ENCODE measurements at places on chromosomes 3 and 15.

DNA sequence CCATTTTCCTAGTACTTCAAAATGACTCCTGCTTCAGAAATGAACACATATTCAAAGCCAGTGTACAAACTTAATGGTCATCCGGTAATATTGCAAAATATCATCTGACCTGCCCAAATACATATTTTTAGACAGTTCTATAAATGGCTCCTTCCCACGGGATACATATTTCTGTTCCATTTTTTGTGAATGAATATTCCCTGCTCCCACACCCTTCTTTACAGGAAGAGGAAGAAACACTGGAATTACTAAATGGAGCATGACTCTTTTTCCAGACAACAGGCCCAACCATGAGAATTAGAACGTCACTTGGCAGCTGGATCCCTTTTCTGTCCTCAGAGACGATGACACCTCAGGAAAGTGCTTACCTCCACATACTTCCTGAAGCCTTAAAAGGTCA is 38.0 kb upstream of the CBLB start:
- DNase-seq, result no peak

- peak; percentile 87 for DNase-seq
Observed at GRCh38 chr15:59255680-59256336, 49.2 kb downstream of the LDHAL6B start.

- no peak for DNase-seq
Observed at GRCh38 chr15:28273468-28273867, 48.5 kb downstream of the HERC2 start.

DNA sequence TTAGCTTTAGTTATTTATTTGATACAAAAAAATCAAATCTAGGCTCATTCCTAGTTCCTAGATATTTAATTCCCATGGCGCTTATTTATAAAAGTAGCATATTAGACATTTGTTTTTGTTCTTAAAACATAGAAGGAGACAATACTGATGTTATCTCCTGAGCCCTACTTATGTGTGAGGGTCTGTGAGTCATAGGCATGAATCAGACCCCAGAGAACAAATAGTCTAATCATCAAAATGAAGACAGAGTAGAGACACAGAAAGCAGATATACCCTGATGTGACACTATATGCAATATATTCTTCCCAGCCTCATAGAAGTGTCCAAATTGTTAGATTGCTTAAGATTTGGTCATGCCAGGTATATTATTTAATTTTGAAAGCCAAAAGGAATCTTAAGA is 44.9 kb downstream of the PEX5L start:
- no peak for DNase-seq

GRCh38 chr3:23686519-23686918 is 119.2 kb upstream of the UBE2E1 start:
- no peak for DNase-seq

All from left lobe of liver (tissue), 2 donors.